ENCODE measurements at places on chromosomes 11 and 22.

- no peak for DNase-seq
Measured at GRCh38 chr11:72981080-72981479, 161.0 kb downstream of the FCHSD2 start.

- no peak for DNase-seq
Measured at GRCh38 chr22:27542602-27543001, 259.0 kb downstream of the MN1 start.

- DNase-seq, result no peak
Measured at GRCh38 chr22:26479043-26479791, 4.4 kb downstream of the HPS4 start.

GRCh38 chr11:87265132-87265531 lies 227.4 kb downstream of the TMEM135 start:
- no peak for DNase-seq

DNA sequence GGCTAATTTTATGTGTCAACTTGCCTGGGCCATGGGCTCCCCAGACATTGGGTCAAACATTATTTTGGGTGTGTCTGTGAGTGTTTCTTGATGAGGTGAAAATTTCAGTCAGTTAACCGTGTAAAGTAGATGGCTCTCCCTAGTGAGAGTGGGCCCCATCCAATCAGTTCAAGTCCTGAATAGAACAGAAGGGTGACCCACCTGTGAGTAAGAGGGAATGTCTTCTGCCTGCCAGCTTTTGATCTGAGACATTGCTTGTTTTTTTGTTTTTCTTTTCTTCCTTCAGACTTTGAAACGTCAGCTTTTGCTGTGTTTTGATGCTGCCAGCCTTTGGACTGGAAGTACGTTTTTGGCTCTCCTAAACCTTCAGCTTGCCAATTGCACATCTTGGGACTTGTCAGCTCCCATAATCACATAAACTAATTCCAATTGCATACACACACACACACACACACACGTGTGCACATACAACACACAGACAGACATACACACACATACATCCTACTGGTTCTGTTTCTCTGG lies 300.1 kb downstream of the CNTN5 start:
- DNase-seq, result no peak

DNA sequence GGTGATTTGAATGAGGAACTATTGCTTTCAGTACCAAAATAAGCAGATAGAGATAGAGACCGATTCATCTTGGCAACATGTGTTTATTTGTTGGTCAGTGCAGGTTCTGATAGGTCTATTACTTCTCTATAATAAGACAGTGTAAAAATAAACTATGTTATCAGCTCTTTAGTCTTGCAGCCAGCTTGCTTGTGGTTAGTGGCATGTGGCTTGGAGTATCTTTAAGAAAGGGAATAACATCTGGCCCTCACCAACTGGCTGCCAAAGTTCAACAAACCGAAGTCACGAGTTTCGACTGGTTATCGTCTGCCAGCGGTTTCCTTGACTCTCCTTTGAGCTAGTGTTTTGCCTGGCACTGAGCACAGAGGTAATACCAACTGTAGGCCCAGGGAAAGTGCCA lies 71.8 kb downstream of the CTTN start:
- no peak for DNase-seq

GRCh38 chr11:44632466-44633123 lies 67.1 kb downstream of the CD82 start:
- DNase-seq, result no peak

- no peak for DNase-seq
Measured at GRCh38 chr11:85313741-85314140, 313.4 kb downstream of the DLG2 start.

DNA sequence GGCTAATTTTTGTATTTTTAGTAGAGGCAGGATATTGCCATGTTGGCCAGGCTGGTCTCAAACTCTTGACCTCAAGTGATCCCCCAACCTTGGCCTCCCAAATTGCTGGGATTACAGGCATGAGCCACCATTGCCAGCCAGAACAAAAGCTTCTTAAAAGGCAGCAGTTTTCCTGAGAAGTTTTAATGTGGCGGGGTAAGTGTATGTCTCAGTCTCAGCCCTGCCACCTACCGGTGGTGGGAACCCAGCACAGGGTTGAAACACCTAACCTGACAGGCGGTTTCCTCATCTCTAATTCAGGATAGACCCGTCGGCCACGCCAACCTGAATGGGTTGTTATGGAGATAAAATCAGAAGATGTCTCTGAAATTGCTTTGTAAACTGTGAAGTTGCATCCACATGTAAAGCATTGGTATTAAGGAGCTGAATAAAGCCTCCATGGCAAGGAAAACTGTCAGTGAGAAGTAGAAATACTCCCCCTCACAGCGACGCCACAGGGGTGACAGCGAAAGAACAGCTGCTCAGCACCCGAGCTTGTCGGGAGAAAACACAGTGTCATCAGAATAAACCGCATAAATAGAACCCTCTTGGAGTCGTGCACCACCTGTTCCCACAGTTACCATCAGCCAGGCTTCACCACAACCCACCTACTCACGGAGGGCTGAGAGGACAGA lies 165.9 kb upstream of the NCAM1 start:
- no peak for DNase-seq

DNA sequence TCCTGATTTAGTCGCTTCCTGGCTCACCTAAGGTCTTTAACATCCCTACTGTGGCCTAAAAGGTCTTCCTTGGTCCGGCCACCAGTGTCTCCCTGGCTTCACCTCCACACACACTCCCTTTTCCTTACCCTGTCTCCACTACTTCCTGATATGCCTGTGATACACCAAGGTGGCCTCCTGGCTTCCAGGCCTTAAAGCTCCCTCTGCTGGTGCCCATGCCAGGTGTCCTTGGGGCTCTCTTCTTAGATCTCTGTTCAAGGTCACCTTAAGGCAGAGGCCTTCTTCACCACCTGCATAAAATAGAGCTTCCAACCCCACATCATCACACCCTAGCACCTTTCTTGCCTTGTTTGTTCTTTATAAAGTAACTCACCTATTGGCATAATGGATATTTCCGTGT lies 787.7 kb downstream of the NTM start:
- DNase-seq, result no peak

DNA sequence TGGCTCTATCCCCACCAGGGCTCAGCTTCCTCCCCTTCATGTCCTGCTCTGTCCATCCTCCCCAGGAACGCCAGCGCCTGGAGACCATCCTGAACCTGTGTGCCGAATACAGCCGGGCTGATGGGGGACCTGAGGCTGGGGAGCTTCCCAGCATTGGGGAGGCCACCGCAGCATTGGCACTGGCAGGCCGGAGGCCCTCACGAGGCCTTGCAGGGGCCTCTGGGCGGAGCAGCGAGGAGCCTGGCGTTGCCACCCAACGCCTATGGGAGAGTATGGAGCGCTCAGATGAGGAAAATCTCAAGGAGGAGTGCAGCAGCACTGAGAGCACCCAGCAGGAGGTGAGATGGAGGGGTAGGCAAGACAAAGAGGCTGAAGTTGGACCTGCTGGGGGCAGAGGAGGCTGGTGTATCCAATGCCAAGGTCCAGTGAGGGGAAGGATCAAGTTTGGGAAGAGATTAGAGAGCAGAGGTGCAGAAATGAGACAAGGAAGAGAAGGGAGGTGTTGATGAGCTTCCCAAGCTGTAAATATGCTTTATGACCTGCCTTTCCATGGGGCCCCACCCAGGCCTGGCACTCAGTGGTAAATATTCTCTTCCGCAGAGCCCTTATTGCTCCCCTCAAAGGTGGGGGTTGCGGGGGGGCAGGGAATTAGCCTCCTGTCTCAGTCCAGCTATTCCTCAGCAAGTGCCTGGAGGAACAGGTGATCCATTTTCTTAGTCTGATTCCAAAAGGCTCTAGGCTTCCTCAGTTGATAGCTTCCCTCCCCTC lies 23.9 kb downstream of the PHLDB1 start:
- DNase-seq, result no peak

- DNase-seq, result no peak
Measured at GRCh38 chr22:24140357-24140756, 40.9 kb upstream of the SUSD2 start.

DNA sequence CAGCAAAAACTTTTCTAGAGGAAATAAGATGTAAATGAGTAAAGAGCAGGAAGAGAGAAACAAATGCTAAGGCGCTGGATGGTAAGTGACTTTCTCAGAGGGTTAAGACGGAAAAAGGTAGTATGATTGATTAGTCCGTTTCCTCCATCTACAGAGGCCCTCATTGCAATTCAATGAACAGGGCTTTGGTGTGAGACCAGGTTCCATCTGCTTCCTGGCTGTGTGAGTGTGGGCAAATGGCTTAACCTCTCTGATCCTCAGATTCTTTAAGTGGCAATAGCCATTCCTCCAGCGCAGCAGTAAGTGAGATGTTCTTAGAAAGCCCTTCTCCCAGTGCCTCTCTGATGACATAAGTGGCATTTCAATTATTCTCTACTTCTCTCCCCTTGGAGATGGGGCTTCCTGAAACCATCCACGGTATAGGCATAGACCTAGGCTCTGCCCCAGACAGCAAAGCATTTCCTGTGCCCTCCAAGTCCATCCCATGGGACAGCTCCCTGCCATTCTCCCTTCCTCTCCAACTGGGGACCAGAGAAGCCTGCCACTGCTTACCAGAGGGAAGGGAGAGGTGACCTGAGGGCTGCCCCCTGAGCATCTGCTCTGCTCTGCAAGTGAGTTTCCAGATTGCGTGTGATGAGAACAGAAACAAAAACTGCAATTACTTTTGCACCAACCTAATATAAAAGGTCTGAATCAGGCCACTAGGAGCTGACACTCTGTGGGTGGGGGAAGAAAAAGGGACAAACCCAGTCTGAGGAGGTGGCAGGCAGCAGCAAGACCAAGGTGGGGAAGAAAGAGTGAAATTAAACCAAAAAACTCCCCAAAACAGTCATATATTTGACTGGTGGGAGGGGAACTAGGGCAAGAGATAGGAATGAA lies 12.7 kb upstream of the CD44 start:
- DNase-seq, result no peak

- DNase-seq, result no peak
Measured at GRCh38 chr22:41982865-41983264, 13.6 kb downstream of the SEPTIN3 start.

- DNase-seq, result peak; percentile 87
Measured at GRCh38 chr11:128208329-128209137, 378.8 kb downstream of the ETS1 start.

- no peak for DNase-seq
Measured at GRCh38 chr11:123187665-123188507, 7.2 kb downstream of the CLMP start.

DNA sequence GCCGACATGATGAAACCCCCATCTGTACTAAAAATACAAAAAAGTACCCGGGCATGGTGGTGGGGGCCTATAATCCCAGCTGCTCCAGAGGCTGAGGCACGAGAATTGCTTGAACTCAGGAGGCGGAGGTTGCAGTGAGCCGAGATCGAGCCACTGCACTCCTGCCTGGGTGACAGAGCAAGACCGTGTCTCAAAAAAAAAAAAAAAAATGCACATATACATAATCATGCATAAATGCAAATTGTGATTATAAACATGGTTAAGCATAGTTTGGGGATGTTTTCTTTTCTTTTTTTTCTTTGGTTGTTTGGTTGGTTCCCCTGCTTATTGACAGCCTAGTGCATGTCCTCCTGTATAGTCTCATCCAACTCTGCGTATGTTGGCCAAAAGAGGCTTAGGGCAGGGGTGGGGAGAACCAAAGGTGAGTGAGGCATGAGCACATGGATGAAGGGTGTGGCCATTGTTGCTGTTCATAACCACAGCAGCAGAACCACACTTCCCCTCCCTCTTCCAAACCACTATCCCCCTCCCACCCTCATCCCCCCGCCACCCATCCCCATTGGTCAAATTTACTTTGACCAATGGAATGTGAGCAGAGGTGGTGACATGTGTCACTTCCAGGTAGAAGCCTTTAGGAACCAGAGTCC lies 6.9 kb upstream of the VPS37C start:
- DNase-seq, result no peak

DNA sequence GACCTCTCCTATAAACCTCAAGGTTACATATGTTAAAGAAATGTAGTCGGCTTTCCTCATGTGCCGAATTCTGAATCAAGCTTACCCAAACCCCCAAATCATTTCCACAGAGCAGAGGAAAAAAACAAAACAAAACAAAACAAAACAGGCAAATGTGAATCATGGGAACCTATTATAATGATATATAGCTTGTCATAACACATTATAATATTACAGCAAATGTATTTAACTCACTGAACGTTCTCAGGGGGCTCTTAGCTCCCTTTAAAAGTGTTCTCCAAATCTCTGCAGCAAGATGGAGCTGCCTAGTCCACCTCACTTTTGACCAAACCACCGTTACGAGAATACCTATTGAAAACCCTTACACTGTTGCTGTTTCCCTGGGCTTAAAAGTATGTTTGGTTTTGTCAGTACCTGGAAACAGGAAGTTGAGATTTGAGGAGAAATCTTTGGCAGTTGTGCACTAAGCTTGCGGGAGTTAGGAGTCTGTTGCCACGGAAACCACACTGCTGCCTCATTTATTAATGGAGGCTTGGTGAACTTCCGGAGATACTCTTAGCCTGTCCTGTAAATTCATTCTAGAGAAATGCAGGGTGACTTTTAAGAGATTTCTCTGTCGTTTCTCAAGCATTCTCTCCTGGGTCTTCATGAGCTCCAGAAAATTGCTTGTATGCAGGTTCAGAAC lies 167.0 kb upstream of the RASSF10 start:
- no peak for DNase-seq

GRCh38 chr11:117612177-117612576 lies 184.8 kb downstream of the DSCAML1 start:
- DNase-seq, result no peak

- no peak for DNase-seq
Measured at GRCh38 chr11:24348908-24349307, 147.9 kb upstream of the LUZP2 start.

GRCh38 chr11:71066311-71066710 lies 186.1 kb downstream of the SHANK2 start:
- no peak for DNase-seq

DNA sequence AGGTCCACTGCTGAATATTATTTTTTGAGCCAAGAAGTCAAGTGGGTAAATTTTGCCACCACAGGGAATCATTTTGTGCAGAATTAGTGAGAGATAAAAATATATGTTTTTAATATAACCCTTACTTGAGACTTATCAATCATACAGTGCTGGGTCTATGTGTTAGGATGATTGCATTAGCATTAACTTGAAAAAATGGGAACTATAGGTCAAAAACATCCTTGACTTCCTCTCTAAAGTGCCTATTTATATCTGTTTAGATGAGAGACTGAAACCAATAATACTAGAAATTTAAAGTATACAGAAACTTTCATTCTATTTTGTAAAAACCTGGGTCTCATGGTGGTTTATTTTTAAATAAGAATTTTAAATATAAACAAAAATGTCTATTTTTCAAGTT lies 65.1 kb upstream of the CARD18 start:
- DNase-seq, result no peak

DNA sequence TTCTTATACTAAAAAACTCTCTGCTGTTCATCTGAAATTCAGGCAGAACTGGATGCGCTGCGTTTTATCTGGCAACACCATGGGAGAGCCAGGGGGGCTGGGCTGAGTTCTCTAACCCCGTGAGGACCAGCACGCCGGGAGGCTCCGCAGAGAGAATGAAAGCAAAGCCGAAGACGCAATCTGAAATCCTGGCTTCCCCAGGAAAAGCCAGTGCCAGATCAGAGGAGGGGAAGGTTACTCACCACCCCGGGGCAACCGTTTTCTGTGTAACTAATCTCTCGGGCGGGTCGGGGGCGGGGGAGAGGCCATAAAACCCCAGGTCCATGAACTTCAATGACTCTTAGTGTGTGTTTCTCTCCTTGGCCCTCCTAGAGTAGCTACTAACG lies 99.4 kb downstream of the SHANK2 start:
- DNase-seq, result peak; percentile 47
